ENCODE measurements at places on chromosomes 5 and 9. TPM values are rescaled to one million over a fixed set of nuclear protein-coding genes. Genes with fewer than 3 reads are reported as not detected.

Gene CTXN3
- total RNA-seq, result not detected

DNA sequence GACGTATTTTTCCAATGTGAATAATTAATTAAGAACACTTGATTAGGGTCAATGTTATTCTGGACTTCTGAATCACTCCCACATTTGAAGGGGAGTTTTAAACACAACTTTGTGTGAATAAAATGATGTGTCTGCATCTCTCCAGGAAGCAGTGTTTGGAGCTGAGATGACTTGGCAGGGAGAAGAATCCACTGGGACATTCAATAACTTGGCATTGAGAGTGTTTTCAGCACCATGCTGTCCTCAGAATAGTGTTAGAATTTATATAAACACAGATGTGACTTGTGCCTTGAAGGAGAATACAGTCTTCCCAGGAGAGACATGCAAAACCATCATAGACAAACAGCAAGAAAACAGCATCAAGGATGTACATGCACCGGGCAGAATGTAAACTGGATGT lies 32.7 kb upstream of the KCNMB1 start:
- H3K27me3 ChIP-seq, result no peaks in the 10 kb centered on the region
- no peaks in the 10 kb centered on the region for H3K4me1 ChIP-seq
- no peak overlapping the region for H3K27ac ChIP-seq
- no peaks in the 10 kb centered on the region for H3K36me3 ChIP-seq
- no peak overlapping the region for H3K4me3 ChIP-seq
- DNase-seq, result no peak

DNA sequence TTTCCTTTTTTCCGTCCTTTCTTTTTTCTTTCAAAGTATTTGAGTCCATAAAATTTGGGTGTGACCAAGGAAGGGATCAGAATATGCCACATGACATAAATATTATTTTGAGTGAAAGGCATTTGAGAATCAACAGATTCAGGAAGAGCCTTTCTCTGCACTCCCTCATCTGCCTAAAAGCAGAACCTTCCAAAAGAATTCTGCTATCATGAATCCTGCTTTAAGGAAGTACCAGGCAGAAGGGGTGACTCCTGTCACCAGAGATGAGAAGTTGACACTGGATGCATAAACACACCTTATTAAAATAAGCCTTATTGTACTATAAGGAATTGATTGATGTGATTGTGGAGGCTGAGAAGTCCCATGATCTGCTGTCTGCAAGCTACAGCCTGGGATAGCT lies 196.7 kb downstream of the SREK1 start:
- H3K27me3 ChIP-seq, result no peaks in the 10 kb centered on the region
- DNase-seq, result no peak
- no peaks in the 10 kb centered on the region for H3K4me1 ChIP-seq
- no peak overlapping the region for H3K4me3 ChIP-seq
- no peaks in the 10 kb centered on the region for H3K36me3 ChIP-seq
- H3K27ac ChIP-seq, result no peak overlapping the region

DNA sequence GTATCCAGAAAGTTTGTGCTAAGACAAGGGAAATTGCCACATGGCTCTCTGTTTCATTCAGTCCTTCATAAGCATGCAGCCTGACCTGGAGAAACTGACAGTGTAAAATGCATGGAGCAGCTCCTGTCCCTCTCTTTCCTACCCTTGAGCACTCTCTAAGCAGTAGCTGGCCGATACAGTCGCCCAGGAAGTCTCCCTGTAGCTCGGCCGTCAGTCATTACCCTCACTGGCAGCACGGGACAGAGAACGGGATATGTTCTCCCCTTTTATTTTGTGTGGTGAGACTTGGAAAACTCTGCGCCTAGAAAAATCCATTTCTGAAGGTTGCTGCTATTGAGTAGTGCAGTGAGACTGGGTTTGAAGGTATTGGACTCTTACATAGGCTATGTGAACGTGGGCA lies 56.8 kb upstream of the KCNMB1 start:
- no peak for DNase-seq
- no peaks in the 10 kb centered on the region for H3K27me3 ChIP-seq
- no peak overlapping the region for H3K4me3 ChIP-seq
- no peak overlapping the region for H3K27ac ChIP-seq
- H3K4me1 ChIP-seq, result no peaks in the 10 kb centered on the region

Gene SCAI
- total RNA-seq, result 21.8 TPM

DNA sequence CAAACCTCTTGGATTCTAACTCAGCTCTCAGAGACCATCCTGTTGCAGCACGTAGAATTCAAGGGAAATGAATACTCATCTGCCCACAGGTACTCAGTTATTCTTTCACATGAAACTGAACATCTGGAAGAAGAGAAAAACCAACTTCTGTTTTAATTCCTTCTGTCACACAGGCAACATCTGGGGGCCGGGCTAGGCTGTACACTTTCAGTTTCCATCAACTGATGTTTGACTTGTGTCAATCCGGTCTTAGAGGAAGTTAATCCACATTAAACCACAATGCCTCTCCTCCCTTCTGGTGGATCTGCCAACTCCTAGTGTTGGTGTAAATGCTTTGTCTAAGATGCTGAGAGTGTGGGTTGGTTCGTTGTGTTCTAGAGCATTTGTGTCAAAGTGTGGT lies 17.6 kb downstream of the DMRT3 start:
- H3K4me3 ChIP-seq, result no peak overlapping the region
- H3K27me3 ChIP-seq, result no peaks in the 10 kb centered on the region
- H3K27ac ChIP-seq, result no peak overlapping the region
- H3K36me3 ChIP-seq, result no peaks in the 10 kb centered on the region
- H3K4me1 ChIP-seq, result no peaks in the 10 kb centered on the region

- no peaks in the 10 kb centered on the region for H3K36me3 ChIP-seq
- no peaks in the 10 kb centered on the region for H3K27me3 ChIP-seq
- no peak for DNase-seq
- peaks cover 5% of the 10 kb centered on the region for H3K4me1 ChIP-seq
Measured at GRCh38 chr9:22116758-22117157, 107.7 kb upstream of the CDKN2B start.

GRCh38 chr5:173196133-173196952 lies 38.7 kb downstream of the NKX2-5 start:
- no peaks in the 10 kb centered on the region for H3K27me3 ChIP-seq
- H3K4me1 ChIP-seq, result no peaks in the 10 kb centered on the region
- H3K27ac ChIP-seq, result no peak overlapping the region
- H3K4me3 ChIP-seq, result no peak overlapping the region
- H3K36me3 ChIP-seq, result no peaks in the 10 kb centered on the region
- DNase-seq, result no peak

GRCh38 chr9:5552301-5552700 lies 42.0 kb downstream of the PDCD1LG2 start:
- H3K27ac ChIP-seq, result no peak overlapping the region
- no peaks in the 10 kb centered on the region for H3K4me1 ChIP-seq

- H3K27ac ChIP-seq, result peak overlapping the region; percentile 58
- peaks cover 9% of the 10 kb centered on the region for H3K4me1 ChIP-seq
- H3K36me3 ChIP-seq, result peaks cover 8% of the 10 kb centered on the region
- H3K4me3 ChIP-seq, result no peak overlapping the region
- no peaks in the 10 kb centered on the region for H3K27me3 ChIP-seq
- DNase-seq, result no peak
Measured at GRCh38 chr5:83353774-83354173, 117.8 kb upstream of the VCAN start.

Gene DUSP1
- 6.5 TPM for total RNA-seq

- H3K27ac ChIP-seq, result no peak overlapping the region
- H3K4me1 ChIP-seq, result no peaks in the 10 kb centered on the region
- no peaks in the 10 kb centered on the region for H3K36me3 ChIP-seq
- DNase-seq, result no peak
Measured at GRCh38 chr5:52893863-52894262, 95.3 kb upstream of the ITGA2 start.

DNA sequence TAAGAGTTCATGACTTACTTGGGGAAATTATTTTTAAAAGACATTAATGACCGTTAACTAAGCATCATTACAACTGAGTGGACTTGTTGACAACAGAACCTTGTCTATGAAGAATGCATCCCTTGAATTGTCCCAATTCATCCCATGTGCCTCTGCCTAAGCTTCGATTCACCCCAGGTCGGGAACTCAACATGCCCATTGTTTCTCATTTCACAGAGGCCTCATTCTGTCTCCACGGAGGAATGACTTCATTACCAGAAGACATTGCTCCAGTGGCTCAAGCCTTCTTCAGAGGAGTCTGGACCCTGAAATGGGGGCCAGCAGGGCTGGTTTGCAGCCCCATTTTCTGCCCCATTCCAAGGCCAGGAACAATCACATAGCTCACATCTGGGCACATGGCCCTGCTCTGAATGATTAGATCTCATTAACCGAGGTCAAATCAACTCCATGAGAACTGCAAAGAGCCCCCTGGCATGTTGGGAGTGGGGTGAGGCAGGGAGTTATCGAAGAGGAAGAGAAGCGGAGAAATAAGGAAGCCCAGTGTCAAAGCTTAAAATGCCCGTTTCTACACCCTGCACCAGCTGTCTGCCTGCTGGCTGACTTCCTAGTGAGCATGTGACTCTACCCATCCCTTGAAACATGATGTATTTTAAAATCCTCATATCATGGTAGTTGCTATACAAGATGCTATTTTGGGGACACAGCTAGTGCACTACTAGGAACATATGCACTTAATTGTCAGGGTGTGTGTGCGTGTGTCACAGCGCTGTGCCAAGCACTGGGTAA lies 137.3 kb downstream of the LHFPL2 start:
- DNase-seq, result no peak
- no peak overlapping the region for H3K27ac ChIP-seq
- peaks cover 5% of the 10 kb centered on the region for H3K4me1 ChIP-seq
- H3K36me3 ChIP-seq, result no peaks in the 10 kb centered on the region
- H3K4me3 ChIP-seq, result no peak overlapping the region

Gene SCGB3A1
- not detected for total RNA-seq

DNA sequence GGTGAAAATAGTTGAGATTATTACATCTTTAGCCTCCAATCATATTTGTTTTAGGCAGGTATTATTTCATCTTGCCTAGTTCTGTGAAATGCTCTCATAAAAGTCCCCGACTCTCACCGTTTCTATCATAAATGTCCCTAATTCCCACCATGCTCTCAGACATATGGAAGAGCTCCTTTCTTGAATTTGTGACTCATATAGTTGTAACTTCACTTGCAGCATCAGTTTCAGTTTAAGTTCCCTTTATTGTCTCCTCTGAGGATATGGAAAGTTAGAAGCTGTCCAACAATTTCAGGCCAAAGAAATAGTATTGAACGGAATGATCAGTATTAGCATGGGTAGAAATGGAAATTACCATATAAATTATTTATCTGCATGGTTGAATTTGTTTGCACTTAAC lies 187.5 kb upstream of the NR4A3 start:
- no peaks in the 10 kb centered on the region for H3K27me3 ChIP-seq
- H3K36me3 ChIP-seq, result no peaks in the 10 kb centered on the region
- DNase-seq, result no peak
- H3K4me1 ChIP-seq, result no peaks in the 10 kb centered on the region
- no peak overlapping the region for H3K27ac ChIP-seq
- no peak overlapping the region for H3K4me3 ChIP-seq

DNA sequence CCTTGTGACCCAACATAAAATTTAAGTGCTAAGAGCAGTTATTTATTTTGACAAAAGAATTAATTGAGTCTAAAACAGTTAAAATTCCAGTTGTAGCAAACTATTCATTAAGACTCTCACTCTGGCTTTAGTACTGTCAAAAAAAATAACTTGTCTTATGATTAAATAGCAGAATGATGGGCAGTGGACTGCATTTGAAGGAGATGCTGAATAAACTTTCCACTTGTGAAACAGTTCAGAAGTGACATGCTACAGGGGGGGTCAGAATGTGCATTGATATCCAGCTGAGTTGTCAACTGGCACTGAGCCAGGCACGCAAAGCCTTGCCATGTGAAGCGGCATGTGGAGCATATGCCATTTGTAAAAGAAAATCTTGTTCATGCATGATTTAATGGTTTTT lies 76.0 kb downstream of the FCHO2 start:
- no peak for DNase-seq
- no peak overlapping the region for H3K4me3 ChIP-seq
- no peak overlapping the region for H3K27ac ChIP-seq
- no peaks in the 10 kb centered on the region for H3K27me3 ChIP-seq
- H3K4me1 ChIP-seq, result peaks cover 8% of the 10 kb centered on the region

- H3K27me3 ChIP-seq, result no peaks in the 10 kb centered on the region
- H3K36me3 ChIP-seq, result peaks cover 49% of the 10 kb centered on the region
- H3K4me3 ChIP-seq, result no peak overlapping the region
Measured at GRCh38 chr9:120438111-120438510, 141.9 kb downstream of the CDK5RAP2 start.

DNA sequence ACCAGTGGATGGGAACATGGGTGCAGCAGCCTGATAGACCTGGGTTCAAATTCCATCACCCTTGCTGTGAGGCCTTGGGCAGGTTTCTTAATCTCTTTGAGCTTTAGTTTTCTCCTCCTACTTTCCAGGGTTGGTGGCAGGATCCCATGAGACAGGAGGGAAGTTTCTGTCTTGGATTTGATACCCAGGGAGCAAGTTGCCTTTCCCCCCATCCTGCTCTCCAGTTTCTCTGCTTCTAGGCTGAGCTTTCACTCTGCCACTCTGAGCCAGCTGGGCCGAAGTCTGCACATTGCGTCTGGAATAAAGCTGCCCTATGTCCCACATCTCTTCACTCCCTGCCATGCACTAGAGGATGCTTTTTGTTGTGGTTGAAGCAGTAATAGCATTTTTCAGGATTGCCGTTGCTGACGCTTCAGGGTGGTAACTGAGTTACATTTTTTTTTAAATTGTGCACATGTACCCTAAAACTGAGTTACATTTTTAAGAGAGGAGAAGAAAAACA lies 40.5 kb upstream of the ANGPTL2 start:
- H3K27me3 ChIP-seq, result no peaks in the 10 kb centered on the region
- no peak for DNase-seq
- no peak overlapping the region for H3K4me3 ChIP-seq
- H3K27ac ChIP-seq, result no peak overlapping the region
- H3K36me3 ChIP-seq, result no peaks in the 10 kb centered on the region

GRCh38 chr5:159779481-159779880 lies 136.8 kb upstream of the ADRA1B start:
- no peak for DNase-seq
- no peaks in the 10 kb centered on the region for H3K27me3 ChIP-seq
- H3K4me1 ChIP-seq, result no peaks in the 10 kb centered on the region
- no peak overlapping the region for H3K4me3 ChIP-seq

Gene RASA1
- 33.8 TPM for total RNA-seq

DNA sequence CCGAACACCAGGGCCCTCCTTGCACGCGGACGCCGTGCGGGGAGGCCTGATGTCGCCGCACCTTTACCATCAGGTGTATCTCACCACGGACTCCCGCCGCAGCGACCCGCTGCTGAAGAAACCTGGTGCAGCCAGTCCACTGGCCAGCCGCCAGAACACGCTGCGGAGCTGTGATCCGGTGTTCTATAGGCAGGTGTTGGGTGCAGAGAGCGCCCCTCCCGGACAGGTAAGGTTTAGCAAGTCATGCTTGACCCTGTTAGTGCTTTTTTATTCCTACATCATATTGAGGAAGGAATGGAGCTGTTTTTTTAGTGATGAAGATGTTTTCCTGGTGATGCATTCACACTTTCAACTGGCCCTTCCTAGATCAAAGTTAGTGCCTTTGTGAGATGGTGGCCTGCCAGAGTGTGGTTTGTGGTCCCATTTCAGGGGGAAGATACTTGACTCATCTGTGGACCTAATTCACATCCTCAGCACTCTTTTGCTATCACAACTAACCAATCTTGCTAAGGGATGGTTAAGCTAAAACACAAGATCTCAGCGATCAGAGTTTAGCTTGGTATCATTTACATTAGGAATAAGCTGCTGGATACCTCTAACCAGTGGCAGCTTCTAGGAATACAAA lies 2.7 kb downstream of the PCDHGC3 start:
- H3K36me3 ChIP-seq, result no peaks in the 10 kb centered on the region
- peak; percentile 54 for DNase-seq
- no peak overlapping the region for H3K4me3 ChIP-seq
- no peak overlapping the region for H3K27ac ChIP-seq

- no peak overlapping the region for H3K27ac ChIP-seq
- no peak overlapping the region for H3K4me3 ChIP-seq
- no peaks in the 10 kb centered on the region for H3K27me3 ChIP-seq
- no peaks in the 10 kb centered on the region for H3K4me1 ChIP-seq
- H3K36me3 ChIP-seq, result no peaks in the 10 kb centered on the region
Measured at GRCh38 chr5:40198736-40199135, 481.0 kb upstream of the PTGER4 start.

All from H1 (cell line).